NCI-H146 (cell line): ENCODE measurements at places on chromosomes 6 and 20.
A peak's percentile ranks its signal among the peaks of the same experiment; 100 is the strongest.

DNA sequence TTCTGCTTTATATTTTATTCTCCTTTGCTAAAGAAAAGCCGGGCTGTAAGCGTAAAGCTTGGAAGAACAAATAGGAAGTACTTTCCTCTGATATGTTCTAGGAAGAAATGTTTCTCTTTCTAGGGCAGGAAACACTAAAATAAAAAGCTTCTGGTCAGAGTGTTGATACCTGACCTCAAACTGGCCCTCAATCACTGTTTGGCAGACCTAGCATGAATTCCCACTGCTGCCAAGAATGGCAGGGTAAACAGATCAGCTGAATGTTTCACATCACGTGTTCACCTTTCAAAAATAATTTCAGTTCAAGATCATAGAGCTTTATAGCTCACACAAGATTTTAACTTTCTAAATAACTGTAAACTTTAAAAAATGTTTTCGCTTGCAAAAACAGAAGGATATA lies 2.9 kb downstream of the MPC1 start:
- no peak for DNase-seq

- peak; percentile 33 for DNase-seq
These were observed 50.3 kb upstream of the IL20RA start for GRCh38 chr6:137095093-137095492.

GRCh38 chr20:63690003-63690897 lies 6.2 kb upstream of the TNFRSF6B start:
- no peak for DNase-seq

DNA sequence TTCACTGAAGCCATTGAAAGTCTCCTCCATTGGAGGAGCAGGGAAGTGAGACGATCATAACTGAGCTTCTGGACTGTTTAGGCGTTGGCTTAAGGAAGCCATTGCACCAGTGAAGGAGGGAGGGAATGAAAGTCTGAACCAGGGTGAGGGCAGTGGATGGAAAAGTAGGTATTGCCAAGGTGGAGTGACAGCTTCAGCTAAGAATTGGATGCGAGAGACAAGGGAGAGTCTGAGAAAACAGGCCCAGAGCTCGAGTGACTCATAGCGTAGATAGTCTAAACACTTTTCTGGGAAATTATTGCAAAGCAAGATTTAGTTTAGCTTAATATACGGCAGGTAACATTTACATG lies 4.5 kb downstream of the DSP start:
- DNase-seq = no peak

- no peak for DNase-seq
These were observed 161.5 kb upstream of the ADGRB3 start for GRCh38 chr6:68473433-68474210.

DNA sequence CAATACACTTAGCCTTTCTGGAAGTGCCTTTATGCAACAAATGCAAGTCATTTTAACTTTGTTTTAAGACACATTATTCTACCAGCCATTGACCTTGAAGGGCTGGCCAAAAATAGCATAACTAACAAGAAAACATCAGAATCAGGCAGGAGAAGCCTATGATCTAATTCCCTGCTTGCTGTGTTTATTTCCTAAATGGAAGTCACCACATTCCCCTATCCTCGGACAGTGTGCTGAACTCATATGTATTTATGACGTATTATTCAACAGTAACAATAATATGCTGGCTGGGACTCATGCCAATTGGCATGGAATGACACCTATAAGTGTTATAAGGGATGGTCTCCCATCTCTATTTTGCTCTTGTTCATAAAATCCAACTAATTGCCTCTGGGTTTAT lies 140.7 kb downstream of the MAP3K7 start:
- DNase-seq = no peak

GRCh38 chr20:20405623-20406022 lies 37.7 kb downstream of the INSM1 start:
- no peak for DNase-seq

- no peak for DNase-seq
These were observed 104.3 kb downstream of the MAP3K4 start for GRCh38 chr6:161095916-161096315.

- no peak for DNase-seq
These were observed 37.1 kb downstream of the FAXC start for GRCh38 chr6:99312354-99312753.
